ENCODE measurements at places on chromosomes 11 and 22.
A peak's percentile ranks its signal among the peaks of the same experiment; 100 is the strongest.

DNA sequence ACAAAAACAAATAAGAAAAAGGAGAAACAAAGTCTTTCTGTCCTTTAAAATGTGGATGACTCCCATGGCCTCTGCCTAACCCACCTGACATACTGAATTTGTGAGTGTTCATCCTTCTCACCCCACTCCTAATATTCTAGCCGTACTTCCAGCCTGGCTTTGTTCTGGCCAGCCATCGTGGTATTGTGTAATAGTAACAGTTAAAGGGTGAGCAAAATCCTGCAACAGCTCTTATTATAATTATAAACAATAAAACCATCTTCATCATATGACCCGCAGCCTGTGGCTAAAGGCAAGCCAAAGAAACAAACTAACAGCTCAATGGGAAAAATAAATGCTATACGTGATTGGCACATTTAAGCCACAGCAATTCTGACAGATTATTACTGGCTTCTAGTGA, 721.6 kb upstream of the TENM4 start:
- DNase-seq = no peak

- DNase-seq = no peak
Observed at GRCh38 chr11:100563541-100564280, 123.4 kb upstream of the ARHGAP42 start.

DNA sequence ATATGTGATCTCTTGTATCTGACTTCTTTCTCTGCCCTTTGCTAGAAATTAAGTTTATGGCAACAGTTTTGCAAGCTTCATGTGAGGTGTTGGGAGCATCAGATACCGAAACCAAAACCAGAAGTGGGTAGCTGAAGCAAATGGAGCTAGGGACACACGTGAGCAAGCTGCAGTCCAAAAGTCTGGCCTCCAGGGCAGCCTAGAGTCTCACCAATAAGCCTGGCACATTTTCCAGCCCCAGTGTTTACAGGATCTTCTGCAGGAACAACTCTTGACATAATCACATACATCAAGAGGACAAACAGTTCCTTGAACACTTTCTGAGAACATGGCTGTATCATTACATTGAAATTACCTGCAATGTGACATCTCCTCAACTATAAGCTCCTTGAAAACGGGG, 114.1 kb downstream of the LARGE1 start:
- no peak for DNase-seq

GRCh38 chr11:11493698-11494097, 128.1 kb downstream of the GALNT18 start:
- no peak for DNase-seq

- no peak for DNase-seq
Observed at GRCh38 chr11:65275906-65276305, 14.1 kb downstream of the POLA2 start.

DNA sequence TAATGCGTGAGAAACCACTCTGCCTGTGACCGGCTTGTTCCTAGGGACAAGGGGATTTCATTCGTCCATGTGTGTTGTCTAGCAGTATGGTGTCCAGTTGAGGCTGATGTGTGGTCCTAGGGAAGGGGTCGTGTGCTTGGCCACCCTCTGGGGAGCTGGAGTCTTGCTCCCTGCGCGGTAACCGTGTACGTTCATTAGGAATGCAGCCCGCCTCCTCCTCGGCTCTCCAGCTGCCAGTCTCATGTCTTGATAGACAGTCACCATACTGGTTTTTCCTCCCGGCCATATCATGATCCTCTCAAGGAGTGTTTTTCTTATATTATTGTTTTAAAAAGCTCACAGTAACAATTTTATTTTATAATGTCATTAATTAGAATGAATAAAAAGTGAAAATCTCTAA, 5.9 kb downstream of the CTTN start:
- no peak for DNase-seq

GRCh38 chr11:113506893-113507292, 31.7 kb upstream of the DRD2 start:
- DNase-seq = no peak

DNA sequence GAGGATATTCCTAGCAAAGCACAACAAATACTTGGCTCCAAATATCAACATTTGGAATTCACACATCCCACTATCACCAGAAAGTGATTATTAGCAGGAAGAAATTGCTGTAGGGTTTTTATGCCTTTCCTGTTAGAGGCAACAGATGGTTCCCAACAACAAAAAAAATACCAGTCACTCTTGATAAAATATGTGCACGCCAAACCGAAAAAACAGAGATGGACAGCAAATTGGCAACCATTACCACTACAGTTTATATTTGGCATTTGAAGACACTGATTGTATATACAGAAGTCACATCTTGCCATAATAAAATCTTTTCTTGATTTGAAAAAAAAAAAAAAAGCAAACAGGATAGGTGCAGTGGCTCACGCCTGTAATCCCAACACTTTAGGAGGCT, 78.2 kb downstream of the TMPRSS5 start:
- no peak for DNase-seq

DNA sequence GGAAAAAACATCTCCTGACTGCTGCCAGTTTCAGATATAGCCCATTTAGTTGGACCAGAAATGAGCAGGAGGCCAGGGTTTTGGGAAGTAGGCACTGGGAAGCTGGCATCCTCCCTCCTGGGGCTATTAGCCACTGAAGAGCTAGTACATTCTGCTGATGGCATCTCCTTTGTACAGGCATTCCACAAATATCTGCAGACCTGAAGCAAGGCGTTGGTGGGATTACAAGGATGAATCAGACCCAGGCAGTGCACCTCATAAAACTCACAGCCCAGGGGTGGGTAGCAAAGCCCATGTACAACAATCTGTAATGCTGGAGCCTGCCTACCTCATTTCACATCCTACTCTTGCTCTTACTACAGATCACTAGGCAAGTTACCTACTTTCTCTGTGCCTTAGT, 27.5 kb upstream of the POU2AF1 start:
- no peak for DNase-seq

DNA sequence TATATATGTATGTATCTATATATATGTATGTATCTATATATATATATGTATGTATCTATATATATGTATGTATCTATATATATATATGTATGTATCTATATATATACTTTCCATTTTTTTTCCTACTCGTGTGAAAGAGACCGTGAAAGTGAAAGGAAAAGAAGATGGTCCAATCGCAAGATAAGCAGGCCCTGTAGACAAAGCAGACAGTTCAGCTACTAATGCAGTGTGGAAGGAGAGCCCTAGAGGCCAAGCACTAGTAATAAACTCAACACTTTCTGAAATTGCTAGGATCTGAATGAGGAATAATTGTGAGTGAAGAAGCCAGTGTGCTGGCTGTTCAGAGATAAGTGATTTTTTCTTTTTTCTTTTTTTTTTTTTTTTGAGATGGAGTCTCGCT, 47.2 kb downstream of the MCHR1 start:
- no peak for DNase-seq

GRCh38 chr11:18615628-18616392, 16.2 kb downstream of the MISFA start:
- DNase-seq = no peak

DNA sequence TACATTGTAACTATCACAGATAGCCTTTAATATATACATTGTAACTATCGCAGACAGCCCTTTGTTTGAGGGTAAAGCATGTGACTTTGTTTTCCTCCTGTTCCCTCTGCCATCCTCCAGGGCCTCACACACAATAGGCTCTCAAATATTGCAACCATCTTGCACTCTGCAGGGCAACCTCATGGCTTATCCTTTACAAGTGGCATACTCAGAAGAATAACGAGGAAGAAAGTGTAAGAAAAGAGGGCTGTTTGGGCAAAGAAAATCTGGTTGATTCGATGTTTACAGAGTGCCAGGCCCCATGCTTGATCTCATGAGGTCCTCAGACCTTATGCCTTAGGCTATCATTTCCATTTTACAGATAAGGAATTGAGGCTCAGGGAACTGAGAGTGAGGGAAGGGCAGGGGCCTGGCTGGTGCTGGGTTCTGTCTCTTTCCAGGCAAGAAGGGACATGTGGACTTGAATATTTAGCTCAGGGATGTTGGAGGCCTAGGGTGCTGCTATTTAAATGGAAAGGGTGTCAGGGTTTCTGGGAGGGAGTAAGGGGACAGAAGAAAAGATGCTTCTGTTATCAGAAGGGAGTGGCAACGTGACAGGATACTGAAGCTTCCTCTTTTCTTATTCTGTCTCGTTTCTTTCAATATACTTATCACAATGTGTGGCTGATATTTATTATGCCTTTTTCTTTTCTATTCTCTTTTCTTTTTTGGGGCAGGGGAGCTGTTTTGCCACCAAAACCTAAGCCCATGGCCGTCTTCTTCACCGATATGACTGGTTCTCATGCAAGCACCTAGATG, 1.1 kb upstream of the SAMM50 start:
- no peak for DNase-seq

GRCh38 chr22:43885319-43885671, 6.5 kb downstream of the PNPLA5 start:
- DNase-seq = no peak

GRCh38 chr11:119205080-119205479, 1.1 kb upstream of the CBL start:
- peak; percentile 30 for DNase-seq

DNA sequence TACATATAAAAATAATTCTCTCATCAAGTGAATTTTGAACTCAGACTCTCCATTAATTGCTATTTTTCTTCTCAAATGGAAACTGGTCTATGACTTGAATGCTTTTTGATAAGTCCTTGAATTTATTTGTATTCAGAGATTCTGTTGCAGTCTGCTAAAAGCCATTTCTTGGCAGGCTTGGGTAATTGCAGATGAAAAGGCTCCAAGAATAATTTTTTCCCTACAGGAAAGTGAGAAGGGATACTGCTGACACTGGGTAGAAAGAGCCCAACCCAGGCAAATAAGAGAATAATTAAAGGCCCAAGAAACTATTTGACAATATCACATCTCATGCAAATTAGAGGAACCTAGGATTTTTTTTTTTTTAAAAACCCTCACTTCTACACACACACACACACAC, 246.5 kb upstream of the DDI1 start:
- no peak for DNase-seq

- no peak for DNase-seq
Observed at GRCh38 chr22:27695925-27696324, 105.6 kb downstream of the MN1 start.

DNA sequence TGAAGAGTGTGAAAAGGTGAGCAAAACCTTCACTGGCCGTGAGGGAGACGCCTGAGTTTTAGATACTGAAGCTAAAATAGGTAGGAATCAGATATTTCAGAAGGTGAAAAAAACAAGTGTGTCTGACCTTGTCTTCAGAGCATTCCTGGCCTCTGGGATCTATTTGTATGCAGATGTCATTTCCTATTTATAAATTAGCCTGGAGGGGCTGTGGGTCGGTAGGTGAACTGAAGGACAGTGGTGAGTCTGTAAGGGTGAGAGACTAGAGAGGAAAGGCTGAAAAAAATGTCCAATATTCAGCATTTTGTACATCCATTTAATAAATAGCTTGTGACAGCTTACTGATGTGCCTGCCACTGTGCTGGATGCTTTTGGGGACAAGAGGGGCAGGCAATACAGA, 302.1 kb downstream of the DDX10 start:
- DNase-seq = no peak

- peak; percentile 8 for DNase-seq
Observed at GRCh38 chr11:8256271-8257002, 7.2 kb downstream of the LMO1 start.

DNA sequence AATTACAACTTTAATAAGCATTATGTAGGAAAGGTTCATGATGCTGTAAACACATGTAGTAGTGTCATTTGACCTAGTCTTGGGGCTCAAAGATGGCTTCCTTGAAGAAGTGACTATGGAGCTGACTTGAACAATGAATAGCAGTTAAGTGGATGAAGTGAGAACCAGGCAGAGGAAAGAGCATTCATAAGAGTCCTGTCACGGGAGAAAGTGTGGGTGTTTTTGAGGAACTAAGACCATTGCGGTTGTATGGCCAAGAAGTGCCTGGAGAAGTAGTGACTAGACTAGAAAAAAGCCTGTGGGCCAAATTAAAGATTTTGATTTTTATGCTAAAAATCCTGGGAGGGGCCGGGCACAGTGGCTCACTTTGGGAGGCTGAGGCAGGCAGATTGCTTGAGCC, 7.2 kb upstream of the IL18BP start:
- DNase-seq = no peak

GRCh38 chr22:40479126-40479800, 108.9 kb downstream of the SGSM3 start:
- DNase-seq = no peak

DNA sequence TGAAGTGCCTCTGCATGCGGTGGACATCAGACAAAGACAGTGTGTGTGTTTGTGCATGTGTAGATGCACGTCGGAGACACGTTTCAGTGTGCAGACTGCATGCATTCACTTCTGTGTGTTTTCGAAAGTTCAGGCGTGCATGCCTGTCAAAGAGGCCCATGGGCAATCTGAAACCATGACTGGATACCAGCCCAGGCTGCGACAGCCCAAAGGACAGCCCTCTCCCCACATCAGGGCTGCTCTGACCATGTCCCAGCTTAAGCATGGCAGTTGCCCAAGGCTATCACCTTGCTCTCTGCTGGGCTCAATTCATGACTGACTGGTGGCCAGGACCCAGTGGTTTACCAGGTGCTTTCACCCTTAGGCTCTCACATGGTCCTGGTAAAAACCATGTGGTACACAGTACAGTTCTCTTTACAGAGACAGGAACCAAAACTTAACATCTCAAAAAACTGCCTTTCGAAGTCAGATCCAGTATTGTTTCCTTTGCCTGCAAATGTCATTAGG, 423.7 kb upstream of the CADM1 start:
- DNase-seq = no peak

- peak; percentile 70 for DNase-seq
Observed at GRCh38 chr11:120184946-120185705, 25.7 kb upstream of the OAF start.

DNA sequence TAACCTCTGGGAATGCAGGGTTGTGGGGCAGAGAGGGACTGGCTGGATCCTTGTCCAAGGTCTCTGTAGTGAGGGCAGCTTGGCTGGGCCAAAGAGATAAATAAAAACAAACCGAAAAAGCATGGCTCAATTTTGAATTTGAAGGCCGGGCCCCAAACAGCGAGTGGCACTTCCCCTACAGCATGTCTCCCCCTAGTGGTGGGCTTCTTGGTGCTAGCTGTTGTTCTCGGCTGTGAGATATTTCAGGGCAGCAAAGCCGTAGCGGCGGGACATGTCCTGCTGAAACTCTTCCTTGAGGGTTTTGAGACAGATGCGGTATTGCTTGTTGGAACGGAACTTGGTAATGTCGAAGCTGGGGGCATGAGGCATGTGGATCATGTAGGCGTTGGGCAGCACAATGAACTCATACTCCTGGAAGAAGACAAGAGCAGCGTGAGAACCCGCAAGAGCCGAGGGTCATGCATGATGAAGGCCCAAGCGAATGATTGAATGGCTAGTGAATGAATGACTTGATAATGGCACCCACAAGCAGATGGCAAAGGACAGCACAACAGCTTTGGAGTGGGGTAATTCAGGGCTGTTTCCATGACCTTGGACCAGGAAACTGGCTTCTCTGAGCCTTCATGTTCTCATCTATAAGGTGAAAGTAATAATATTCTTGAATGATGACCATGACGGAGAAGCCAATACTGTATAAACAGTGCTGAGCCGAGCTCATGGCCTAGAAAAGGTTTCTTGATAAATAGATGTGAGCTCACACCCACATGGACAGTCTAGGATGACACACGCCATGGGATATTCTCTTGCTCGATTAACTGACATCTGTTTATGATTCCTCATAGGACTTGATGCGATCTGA, 216.3 kb upstream of the SYN3 start:
- DNase-seq = no peak

GRCh38 chr22:17331690-17332089, 37.6 kb upstream of the CECR2 start:
- DNase-seq = no peak

- DNase-seq = no peak
Observed at GRCh38 chr11:69883292-69884255, 64.4 kb upstream of the FGF3 start.

GRCh38 chr11:2270322-2271076, at the start of gene ASCL2:
TSS of gene ASCL2 (minus strand) at chr11:2270588. CDS start at chr11:2270332, 256 bp downstream.
- DNase-seq = no peak

All from tibial artery (tissue), 4 donors.